ENCODE measurements at places on chromosomes 6 and 20.

DNA sequence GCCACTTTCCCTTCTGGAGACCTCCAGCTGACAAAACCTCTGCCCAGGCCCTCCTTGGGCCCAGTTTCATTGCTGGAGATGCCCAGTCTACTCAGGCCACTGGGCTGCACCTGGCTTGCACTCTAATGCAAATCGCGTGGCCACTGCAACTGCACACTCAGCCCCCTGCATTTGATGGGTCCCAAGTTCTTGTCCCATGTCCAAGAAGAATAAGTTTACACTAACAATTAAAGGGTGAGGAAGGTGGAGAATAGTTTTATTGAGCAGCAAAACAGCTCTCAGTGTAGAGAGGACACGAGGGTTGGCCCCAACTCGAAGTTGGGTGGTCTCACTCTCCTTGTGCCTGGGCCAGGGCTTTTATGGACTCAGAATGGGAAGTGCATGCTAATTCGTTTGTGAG, 31.9 kb upstream of the THEMIS start:
- no peak for DNase-seq

- DNase-seq: no peak
Observed at GRCh38 chr6:46062312-46062711, 46.7 kb upstream of the CLIC5 start.

GRCh38 chr6:33577106-33577535, 3.0 kb downstream of the BAK1 start:
- DNase-seq: no peak

DNA sequence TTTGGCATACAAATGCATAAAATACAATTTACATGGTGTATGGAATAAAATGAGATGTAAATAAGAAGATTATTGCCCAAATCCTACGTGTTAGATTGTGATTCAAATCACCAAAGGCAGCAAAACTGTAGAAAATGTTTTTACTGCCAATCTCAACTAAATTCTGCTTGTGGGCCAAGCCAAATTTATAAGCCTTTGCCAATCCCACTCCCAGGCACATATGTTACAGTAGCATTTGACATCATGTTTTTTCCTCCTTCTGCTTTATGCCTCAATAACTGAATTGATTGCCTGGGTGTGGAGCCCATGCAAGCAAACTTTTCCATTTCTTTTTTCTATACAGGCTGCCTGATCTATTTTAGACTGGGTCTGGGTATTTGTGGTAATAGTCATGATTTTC, 36.3 kb upstream of the LRRC1 start:
- DNase-seq: no peak

GRCh38 chr6:107800564-107801164, 23.4 kb downstream of the SCML4 start:
- no peak for DNase-seq

- DNase-seq: no peak
Observed at GRCh38 chr6:30767158-30767943, 23.0 kb upstream of the IER3 start.

GRCh38 chr20:9928281-9928737, 89.4 kb upstream of the PAK5 start:
- no peak for DNase-seq
